Activated naive CD8-positive, alpha-beta T cell treated with anti-CD3 and anti-CD28 coated beads, Interleukin-2, amount 10 ng/mL, durations not matched to agents 7 days and 5 days (primary cell): ENCODE measurements at places on chromosomes 5 and 9. TPM values are rescaled to one million over a fixed set of nuclear protein-coding genes. Genes with fewer than 3 reads are reported as not detected.

GRCh38 chr9:7347556-7347955 is 452.0 kb downstream of the DMAC1 start:
- no peak for DNase-seq
- H3K36me3 ChIP-seq = no peaks in the 10 kb centered on the region
- H3K27ac ChIP-seq = no peak overlapping the region
- peaks cover 17% of the 10 kb centered on the region for H3K27me3 ChIP-seq
- H3K4me3 ChIP-seq = no peak overlapping the region

- H3K4me3 ChIP-seq = no peak overlapping the region
- no peaks in the 10 kb centered on the region for H3K4me1 ChIP-seq
- no peak overlapping the region for H3K27ac ChIP-seq
- DNase-seq = no peak
These were observed 37.8 kb upstream of the S1PR3 start for GRCh38 chr9:88953381-88954029.

GRCh38 chr5:17317473-17317872 is 100.0 kb downstream of the BASP1 start:
- no peak overlapping the region for H3K4me3 ChIP-seq
- H3K4me1 ChIP-seq = no peaks in the 10 kb centered on the region
- no peaks in the 10 kb centered on the region for H3K36me3 ChIP-seq
- H3K27me3 ChIP-seq = no peaks in the 10 kb centered on the region

- peaks cover 11% of the 10 kb centered on the region for H3K27me3 ChIP-seq
- H3K4me3 ChIP-seq = no peak overlapping the region
- H3K36me3 ChIP-seq = peaks cover 1% of the 10 kb centered on the region
These were observed 20.9 kb upstream of the SYNPO start for GRCh38 chr5:150619359-150620230.

GRCh38 chr9:114033397-114034103 is 44.5 kb downstream of the AMBP start:
- no peak overlapping the region for H3K27ac ChIP-seq
- no peak overlapping the region for H3K4me3 ChIP-seq
- peak; percentile 43 for DNase-seq
- H3K27me3 ChIP-seq = no peaks in the 10 kb centered on the region

- no peak overlapping the region for H3K4me3 ChIP-seq
- no peaks in the 10 kb centered on the region for H3K36me3 ChIP-seq
- H3K27me3 ChIP-seq = no peaks in the 10 kb centered on the region
- no peak overlapping the region for H3K27ac ChIP-seq
These were observed 216.8 kb downstream of the TUSC1 start for GRCh38 chr9:25461416-25461815.

- no peaks in the 10 kb centered on the region for H3K4me1 ChIP-seq
- no peaks in the 10 kb centered on the region for H3K36me3 ChIP-seq
- no peak for DNase-seq
- H3K27me3 ChIP-seq = no peaks in the 10 kb centered on the region
These were observed 283.7 kb downstream of the TLR4 start for GRCh38 chr9:117987945-117988344.

- no peak overlapping the region for H3K4me3 ChIP-seq
- DNase-seq = no peak
- H3K27me3 ChIP-seq = peaks cover 26% of the 10 kb centered on the region
These were observed 449.5 kb downstream of the AGTPBP1 start for GRCh38 chr9:85292261-85292660.

The STPG3 gene
- total RNA-seq = not detected

The ADAMTS16 gene
- not detected for total RNA-seq

The SLC25A2 gene
- total RNA-seq = 1.3 TPM

The SPINK4 gene
- not detected for total RNA-seq

The SPATA31D3 gene
- total RNA-seq = not detected

The PRRT1B gene
- not detected for total RNA-seq

The TTC23L gene
- not detected for total RNA-seq

The PIP5KL1 gene
- 1.5 TPM for total RNA-seq
